ENCODE measurements at places on chromosomes 13 and 19.

- no peak for DNase-seq
These were observed 39.2 kb upstream of the TNFSF11 start for GRCh38 chr13:42534785-42535184.

- peak; percentile 60 for DNase-seq
These were observed 7.5 kb downstream of the PLA2G4C start for GRCh38 chr19:48102870-48103751.

- no peak for DNase-seq
These were observed 130.5 kb downstream of the B3GLCT start for GRCh38 chr13:31330236-31330635.

- DNase-seq = no peak
These were observed 134.0 kb downstream of the UFM1 start for GRCh38 chr13:38483623-38484022.

- no peak for DNase-seq
These were observed 27.2 kb downstream of the ATP4B start for GRCh38 chr13:113630804-113631203.

DNA sequence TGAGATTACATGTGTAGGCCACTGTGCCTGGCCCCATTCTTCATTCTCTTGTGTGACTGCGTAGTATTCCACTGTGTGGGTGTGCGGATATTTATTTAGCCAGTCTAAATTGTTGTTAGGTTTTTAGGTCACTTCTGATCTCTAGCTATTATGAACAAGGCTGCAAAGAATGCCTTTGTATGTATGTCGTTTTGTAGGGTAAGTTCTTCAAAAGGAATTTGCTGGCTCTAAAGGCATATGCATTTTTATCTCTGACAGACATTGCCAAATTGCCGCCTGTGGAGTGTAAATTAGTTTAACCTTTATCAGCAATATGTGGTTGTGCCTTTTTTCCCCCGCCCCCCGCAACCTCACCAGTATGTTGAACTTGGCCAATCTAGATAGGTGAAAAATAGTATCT lies 30.3 kb upstream of the EHD2 start:
- DNase-seq = no peak

All from GM20000 (cell line).